Skeletal muscle cell (primary cell): ENCODE measurements at places on chromosomes 13 and 19.
A peak's percentile ranks its signal among the peaks of the same experiment; 100 is the strongest.

DNA sequence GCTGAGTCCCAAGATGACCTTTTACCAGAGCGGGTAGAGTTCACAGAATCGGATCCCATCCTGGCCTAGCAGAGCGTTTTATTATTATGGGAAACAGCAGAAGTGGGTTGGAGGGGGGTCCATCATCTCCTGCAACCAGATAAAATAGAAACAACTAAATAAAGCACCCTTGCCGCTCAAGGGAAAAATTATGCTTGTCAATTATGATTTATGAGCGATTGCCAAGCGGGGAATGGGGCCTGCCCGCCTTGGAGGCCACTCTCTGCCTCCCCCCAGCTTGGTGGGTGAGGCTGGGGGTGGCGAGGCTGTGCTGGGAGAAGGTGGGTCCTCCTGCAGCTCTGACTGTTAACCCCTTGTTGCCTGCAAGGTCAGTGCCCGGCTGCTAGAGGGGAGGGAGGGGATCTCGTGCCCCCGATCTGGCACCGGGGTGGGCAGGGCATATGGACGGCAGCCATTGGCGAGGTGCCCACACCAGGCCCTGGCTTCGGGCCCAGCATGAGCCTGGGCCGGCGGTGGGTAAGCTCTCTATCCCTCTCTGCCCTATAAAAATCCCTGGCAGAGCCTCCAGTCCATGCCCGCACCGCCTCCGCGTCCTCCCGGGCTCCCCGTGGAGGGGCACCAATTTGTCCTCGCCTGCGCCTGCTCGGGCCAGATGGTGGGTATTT is 129.1 kb downstream of the URI1 start:
- no peak for DNase-seq

- no peak for DNase-seq
Observed at GRCh38 chr19:33574824-33575223, 46.9 kb upstream of the CHST8 start.

GRCh38 chr19:43148233-43148632 is 38.1 kb downstream of the PSG5 start:
- peak; percentile 13 for DNase-seq

DNA sequence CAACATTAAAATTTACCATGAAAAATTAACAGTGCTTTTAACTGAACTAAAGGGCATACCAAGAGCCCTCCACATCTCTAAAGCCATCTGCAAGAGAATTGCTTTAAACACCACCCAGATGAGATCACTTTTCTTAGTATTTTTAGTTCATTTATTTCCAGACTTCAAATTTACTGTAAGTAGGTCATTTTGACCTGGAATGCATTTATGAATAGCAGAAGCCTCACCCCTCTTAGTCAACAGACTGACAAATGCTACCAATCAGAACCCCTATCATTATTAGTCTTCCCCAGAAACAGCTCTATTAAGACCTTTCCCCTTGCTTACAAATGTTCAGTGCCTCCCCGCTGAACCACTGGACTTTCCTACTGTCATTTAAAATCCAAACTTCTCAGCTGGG is 27.3 kb downstream of the RUBCNL start:
- no peak for DNase-seq

DNA sequence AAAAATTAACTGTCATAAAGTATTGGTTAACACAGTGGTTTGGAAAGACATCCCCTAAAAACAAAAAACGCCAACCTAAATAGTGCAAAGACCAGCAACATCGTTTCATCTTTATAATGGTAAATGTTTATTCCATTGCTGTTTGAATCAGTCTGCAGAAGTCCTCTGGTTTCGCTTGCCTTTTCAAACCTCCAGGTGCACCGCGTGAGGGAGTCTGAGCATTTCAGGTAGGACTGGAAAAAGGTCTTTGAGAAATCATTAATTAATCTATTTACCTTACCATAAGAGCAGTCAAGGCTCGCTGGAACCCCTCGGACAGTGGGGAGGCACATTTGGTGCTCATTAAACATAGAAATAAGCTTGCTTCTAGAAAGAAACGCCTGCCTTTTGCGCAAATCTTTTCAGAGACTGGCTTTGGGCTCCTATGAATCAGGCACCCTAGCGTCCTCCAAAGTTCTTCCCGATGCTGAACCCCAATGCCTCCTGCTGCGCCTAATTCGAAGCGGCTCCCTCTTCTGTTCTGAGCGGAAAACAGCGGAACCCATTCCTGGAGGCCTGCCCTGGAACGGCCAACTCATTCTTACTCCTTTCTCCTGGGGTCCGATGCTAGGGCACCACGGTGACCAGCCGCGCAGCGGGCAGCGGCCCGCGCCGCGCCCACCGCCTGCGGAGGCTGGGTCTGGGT is 951 bp upstream of the MTUS2 start:
- no peak for DNase-seq

- no peak for DNase-seq
Observed at GRCh38 chr13:71865874-71866334, 1.1 kb downstream of the DACH1 start.

- DNase-seq, result no peak
Observed at GRCh38 chr13:85277748-85278147, 521.5 kb downstream of the SLITRK6 start.

- no peak for DNase-seq
Observed at GRCh38 chr13:72677431-72677830, 50.0 kb downstream of the MZT1 start.

DNA sequence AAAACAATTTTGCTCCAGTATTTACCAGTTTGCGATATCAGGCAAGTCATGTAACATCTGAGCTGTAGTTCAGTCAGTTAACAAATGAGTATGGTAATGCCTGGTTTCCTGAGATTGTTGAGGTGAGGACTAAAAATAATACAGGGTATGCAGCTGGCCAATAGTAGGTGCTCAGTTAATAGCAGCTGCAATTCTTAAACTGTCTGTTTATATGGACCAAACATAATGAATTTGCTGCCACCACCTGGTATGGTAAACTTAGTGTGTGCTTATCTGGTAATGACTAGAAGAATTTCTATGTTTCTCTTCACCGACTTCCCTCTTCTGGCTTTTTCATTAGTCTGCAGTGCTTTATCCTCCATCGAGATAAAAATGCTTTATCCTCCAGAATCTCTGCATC is 9.1 kb downstream of the ZMYM2 start:
- DNase-seq, result no peak

DNA sequence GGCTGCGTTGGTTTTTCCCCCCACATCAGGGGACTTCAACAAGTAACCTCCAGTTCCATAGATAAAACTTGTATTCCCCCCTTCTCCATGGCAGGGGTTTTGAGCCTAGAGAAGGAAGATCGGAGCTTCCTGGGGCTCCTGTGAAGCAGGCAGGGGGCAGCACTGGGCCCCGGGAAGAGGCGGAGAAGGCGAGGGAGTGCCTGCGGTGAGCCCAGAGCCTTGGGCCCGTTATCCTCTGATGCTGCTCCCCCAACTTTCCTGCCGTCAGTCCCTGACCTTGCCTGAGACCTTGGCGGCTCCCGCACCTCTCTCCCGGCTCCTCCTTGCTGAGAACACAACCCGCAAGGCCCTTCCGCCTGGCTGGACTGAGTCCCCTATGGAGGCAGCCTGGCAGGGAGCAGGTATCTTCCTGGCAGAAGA is 2.5 kb downstream of the LIPE start:
- no peak for DNase-seq

DNA sequence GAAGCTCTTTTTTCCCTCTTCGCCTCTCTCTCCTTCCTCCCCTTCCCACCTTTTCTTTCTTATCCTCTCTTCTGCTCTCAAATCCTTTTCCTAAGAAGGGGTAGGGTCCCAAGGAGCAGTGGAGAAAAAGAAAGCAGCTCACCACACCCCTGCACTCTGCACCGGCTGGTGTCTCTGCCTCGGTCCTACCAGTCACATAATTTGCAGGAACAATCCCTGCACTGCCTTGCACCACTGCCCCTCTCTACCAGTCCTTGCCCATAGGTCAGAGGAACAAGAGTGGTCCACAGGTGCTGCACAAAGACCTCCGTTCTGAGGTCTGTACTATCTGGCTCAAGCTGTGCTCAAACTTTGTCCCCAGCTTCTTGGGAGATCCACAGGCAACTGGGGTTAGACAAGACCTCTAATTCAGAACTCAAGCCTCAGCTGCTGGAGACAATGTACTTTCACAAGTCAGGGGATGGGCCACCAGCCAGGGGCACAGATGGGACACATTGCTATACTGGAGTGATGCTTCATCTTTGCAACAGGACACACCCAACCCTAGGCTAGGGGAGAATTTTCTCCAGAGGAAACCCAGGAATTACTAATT is 125.4 kb upstream of the ZNF507 start:
- no peak for DNase-seq

DNA sequence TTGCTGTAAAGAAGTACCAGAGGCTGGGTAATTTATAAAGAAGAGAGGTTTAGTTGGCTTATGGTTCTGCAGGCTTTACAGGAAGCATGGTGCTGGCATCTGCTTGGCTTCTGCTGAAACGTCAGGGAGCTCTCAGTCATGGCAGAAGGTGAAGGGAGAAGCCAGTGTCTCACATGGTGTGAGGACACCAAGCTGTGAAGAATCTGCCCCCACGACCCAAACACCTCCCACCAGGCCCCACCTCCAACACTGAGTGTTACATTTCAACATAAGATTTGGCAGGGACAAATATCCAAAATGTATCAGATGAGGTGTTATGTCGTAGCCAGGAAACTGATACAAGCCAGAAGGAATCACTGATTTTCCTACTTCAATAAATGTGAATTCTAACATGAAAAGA is 136.5 kb downstream of the CYSLTR2 start:
- DNase-seq, result no peak

- no peak for DNase-seq
Observed at GRCh38 chr19:43913383-43913782, 21.7 kb downstream of the ZNF45 start.

- no peak for DNase-seq
Observed at GRCh38 chr13:74966814-74967424, 515.0 kb downstream of the TBC1D4 start.

GRCh38 chr13:98508280-98508679 is 68.6 kb downstream of the STK24 start:
- no peak for DNase-seq

DNA sequence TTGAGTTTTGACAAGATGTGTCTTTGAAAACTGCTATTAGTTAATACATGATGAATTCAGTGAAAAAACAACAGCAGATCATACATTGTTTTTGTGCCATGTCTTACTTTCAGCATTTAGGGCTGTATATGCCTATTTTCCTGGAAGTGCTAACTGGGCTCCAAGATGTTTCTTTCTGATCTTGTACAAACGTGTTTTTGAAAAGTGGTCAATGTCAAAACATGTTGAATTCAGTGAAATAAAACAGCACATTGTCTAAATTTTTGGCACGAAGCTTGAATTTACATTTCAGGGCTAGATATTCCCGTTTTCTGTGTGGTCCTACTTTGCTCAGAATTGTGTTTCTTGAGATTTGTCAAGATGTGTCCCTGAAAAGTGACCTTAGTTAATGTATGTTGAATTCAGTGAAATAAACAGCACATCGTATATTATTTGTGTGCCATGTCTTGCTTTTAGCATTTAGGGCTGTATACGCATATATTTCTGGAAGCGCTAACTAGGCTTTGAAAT is 14.7 kb upstream of the PARP4 start:
- no peak for DNase-seq
